PC-9 (cell line): ENCODE measurements at places on chromosomes 12 and 14. TPM values are rescaled to one million over a fixed set of nuclear protein-coding genes. Genes with fewer than 3 reads are reported as not detected.

Gene SLC10A1
- total RNA-seq: not detected in 2 replicates

Gene CLEC2A
- not detected in 2 replicates for total RNA-seq

Gene FAM181A
- total RNA-seq: not detected in 2 replicates

Gene SPPL3
- total RNA-seq: 27.1 and 44.7 TPM in 2 replicates

Gene TPH2
- total RNA-seq: not detected in 2 replicates

Gene PMCH
- total RNA-seq: not detected in 2 replicates

Gene COCH
- total RNA-seq: 1.4 and 1.5 TPM in 2 replicates

Gene DEGS2
- 0.11 and 0.15 TPM in 2 replicates for total RNA-seq

- H3K27ac ChIP-seq: no peak overlapping the region
- no peaks in the 10 kb centered on the region for H3K36me3 ChIP-seq
- no peak overlapping the region for H3K4me3 ChIP-seq
- DNase-seq: no peak
Measured at GRCh38 chr12:105280966-105281693, 45.2 kb upstream of the APPL2 start.

DNA sequence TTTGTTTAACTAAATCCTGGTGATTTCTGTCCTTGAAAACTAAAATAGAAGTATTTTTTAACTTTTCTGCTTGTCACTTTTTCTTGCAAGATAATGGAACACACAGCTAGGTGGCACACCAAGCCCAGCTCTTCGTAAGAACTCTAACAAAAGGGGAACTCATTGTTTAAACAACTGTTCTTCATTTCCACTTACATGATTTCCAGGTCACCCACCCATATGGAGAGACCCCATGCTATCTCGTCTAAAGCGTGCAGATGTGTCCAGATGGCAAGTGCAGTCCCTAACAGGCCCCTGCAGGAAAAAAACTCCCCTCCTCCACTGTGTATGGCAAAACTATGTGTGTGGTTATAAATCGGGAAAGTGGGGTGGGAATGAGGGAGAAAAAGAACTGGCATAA lies 43.3 kb upstream of the NT5DC3 start:
- no peak overlapping the region for H3K4me3 ChIP-seq
- no peak for DNase-seq
- H3K27me3 ChIP-seq: no peaks in the 10 kb centered on the region
- H3K36me3 ChIP-seq: no peaks in the 10 kb centered on the region

DNA sequence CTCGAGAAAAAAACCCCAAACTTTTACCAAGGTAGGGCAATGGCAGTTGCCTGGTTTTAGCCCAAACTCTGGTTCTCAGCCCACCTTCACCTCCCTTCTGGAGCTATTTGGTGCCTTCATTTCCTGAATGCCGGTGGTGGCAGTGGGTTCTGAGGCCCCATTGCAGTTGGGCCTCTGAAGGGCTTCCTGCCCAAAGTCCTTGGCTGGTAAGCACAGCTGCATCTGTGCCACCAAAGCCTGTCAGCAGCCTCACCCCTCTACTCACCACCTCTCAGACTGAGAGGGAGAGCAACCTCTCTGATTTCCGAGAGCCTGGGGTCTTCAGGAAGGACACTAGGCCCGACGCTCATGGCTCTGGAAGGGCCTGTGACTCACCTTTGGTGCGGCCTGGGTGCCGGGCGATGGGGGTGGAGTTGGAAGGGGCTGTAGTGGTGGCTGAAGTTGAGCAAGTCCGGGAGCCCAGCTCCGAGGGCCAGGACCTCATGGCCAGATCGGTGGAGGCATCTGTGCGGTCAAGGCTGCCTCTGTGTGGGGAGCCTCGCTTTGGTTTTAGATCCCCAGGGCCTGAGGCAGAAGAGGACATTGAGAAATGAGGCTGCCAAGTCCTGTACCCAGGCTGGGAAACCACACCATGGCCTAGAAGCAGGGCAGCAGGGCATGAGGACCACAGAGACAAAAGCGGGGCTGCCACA lies 38.6 kb upstream of the GPR68 start:
- no peak overlapping the region for H3K4me3 ChIP-seq
- H3K27ac ChIP-seq: no peak overlapping the region
- no peak for DNase-seq
- no peaks in the 10 kb centered on the region for H3K36me3 ChIP-seq
- H3K27me3 ChIP-seq: no peaks in the 10 kb centered on the region
- no peaks in the 10 kb centered on the region for H3K4me1 ChIP-seq

GRCh38 chr14:103995876-103996275 lies 53.5 kb upstream of the RD3L start:
- H3K36me3 ChIP-seq: no peaks in the 10 kb centered on the region
- no peak overlapping the region for H3K4me3 ChIP-seq
- H3K4me1 ChIP-seq: peaks cover 29% of the 10 kb centered on the region
- no peaks in the 10 kb centered on the region for H3K27me3 ChIP-seq

- DNase-seq: no peak
- H3K4me1 ChIP-seq: no peaks in the 10 kb centered on the region
- H3K27me3 ChIP-seq: no peaks in the 10 kb centered on the region
- peak within 1 kb of the TSS; percentile 63 for H3K4me3 ChIP-seq
Measured at GRCh38 chr14:36519431-36520321, at the start of gene NKX2-1. Gene NKX2-1, minus strand, starts transcription at chr14:36520232. Its CDS starts 103 bp downstream, at chr14:36520129.

GRCh38 chr14:99063620-99064225 lies 208.3 kb downstream of the BCL11B start:
- DNase-seq: no peak
- H3K27ac ChIP-seq: no peak overlapping the region
- no peaks in the 10 kb centered on the region for H3K4me1 ChIP-seq
- peaks cover 26% of the 10 kb centered on the region for H3K27me3 ChIP-seq

DNA sequence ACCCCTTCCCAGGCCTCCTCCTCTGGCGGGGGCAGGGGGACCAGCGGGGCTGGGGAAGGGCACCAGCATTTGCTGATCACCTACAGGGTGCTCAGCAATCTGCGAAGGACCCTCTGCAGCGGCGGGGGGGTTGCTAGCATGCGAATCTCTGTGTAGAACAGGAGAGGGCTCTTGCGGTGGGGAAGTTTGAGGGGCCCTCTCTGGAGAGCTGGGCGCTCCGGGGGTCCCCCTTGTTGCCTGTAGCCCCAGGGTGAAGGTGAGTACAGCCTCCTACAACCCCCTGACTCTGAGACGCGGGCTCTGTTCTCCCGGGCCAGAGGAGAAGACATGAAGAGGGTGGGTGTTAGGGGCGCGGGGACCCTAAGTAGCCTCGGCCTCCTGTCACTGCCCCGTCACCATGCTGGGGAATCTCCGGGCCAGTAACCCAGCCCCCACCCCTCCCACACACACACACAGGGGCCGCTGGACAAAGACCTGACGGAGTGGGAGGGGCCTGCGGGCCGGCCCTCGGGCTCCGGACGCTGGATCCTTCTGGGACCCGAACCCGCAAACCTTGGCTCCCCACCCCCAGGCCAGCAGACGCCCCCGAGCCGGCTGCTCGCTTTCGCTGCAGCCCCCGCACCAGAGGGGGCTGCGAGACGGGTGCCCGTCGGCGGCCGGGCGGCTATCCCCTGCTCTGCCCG lies 734 bp downstream of the FIGNL2 start:
- H3K4me3 ChIP-seq: no peak overlapping the region
- no peak for DNase-seq
- no peaks in the 10 kb centered on the region for H3K4me1 ChIP-seq
- H3K27ac ChIP-seq: no peak overlapping the region
- H3K36me3 ChIP-seq: no peaks in the 10 kb centered on the region

DNA sequence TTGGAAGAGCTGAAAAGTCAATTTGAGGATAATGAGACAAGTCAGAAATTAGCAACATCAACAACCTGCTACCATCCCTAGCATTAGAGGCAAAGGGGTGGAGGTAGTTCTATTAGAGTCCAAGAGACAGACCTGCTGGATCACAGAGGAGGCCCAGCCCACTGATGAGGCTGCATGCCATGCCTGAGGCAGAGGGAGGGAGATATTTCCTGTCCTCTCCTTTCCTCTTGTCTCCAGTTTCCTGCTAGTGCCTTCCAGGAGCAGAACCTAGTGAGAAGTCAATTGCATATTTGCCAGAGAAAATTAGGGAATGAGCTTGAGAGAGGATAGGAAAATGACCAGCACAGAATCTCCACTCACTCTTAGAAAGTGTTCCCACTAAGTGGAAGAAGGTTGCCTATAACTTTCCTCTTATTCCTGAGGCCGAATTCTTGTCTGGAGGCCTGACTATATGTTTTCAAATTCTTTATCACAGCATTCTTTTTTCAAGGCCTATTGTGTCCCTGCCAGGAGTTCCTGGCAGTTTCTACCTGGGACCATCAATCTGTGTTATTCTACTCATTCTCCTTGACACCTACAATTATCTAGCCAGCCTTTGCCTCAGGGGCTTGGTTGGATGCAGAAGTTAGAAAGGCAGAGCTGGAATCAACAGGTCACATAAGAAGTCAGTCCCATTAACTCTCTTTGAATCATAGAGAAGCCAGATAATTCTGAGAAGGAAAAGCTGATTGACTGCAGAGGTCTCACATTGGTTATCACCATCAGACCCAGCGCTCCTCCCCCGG lies 121.9 kb downstream of the EMP1 start:
- H3K27ac ChIP-seq: no peak overlapping the region
- no peaks in the 10 kb centered on the region for H3K4me1 ChIP-seq
- no peaks in the 10 kb centered on the region for H3K27me3 ChIP-seq
- DNase-seq: no peak

- H3K4me3 ChIP-seq: no peak overlapping the region
- H3K4me1 ChIP-seq: peaks cover 7% of the 10 kb centered on the region; the same call in 1 of the 2 replicates
- no peak overlapping the region for H3K27ac ChIP-seq
- no peaks in the 10 kb centered on the region for H3K27me3 ChIP-seq
- DNase-seq: no peak
Measured at GRCh38 chr12:3097836-3098235, 20.7 kb downstream of the TSPAN9 start.

GRCh38 chr12:98751580-98752115 lies 106.6 kb downstream of the APAF1 start:
- H3K4me1 ChIP-seq: no peaks in the 10 kb centered on the region
- peaks cover 21% of the 10 kb centered on the region; the same call in 1 of the 2 replicates for H3K27me3 ChIP-seq
- no peak for DNase-seq

- H3K4me1 ChIP-seq: peaks cover 36% of the 10 kb centered on the region
- H3K27me3 ChIP-seq: no peaks in the 10 kb centered on the region
- DNase-seq: peak; percentile 82
- H3K4me3 ChIP-seq: no peak overlapping the region
- H3K27ac ChIP-seq: peak overlapping the region; percentile 71
Measured at GRCh38 chr14:55336162-55336561, 64.9 kb downstream of the FBXO34 start.

DNA sequence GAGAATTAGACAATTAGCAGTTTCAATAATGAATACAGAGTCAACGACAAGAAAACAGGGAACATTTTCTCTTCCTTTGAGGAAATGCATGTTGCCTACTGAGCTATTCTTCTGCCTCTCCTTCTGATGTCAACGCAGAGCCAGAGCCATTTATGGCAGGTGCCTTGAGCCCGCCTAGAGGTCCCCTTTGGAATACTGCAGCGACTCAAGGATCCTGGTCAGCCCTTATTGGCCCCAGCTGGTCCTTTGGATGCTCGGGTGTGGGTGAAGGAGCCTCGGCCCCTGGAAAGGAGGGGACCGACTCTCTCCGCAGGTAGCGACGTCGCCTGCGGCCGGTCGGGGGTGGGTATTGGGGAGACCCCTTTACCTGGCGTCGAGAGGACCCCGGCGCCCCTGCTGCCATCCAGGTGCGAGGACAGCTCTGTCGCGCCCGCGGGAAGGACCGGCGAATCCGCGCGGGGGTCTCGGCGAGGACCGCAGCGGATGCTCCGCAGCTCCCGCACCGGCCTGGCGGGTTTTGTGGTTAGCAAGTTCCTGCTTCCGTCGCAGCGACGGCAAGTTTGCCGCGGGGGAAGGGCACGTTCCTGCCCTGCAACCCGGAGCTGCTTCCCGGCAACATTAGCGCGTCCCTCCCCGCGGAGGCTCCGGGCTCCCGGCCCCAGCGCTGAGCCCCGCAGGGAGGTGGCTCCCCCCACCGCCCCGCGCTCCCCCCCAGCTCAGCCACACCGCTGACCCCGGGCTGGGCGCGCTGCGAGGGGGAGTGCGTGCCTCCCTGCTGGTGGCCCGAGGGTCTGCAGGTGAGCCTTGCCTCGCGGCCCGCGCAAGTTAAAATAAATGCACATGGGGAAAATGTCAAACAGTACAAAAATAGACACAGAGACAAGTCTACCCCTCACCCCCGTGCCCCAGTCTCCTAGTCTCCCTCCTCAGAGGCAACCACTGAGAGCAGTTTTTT lies at the start of gene MANSC1:
Gene MANSC1, minus strand, starts transcription at position 532 of the 955 bp plus-strand sequence. CDS start 6,928 bp downstream, outside the sequence.
- peak; percentile 71 for DNase-seq
- no peaks in the 10 kb centered on the region for H3K36me3 ChIP-seq
- peaks cover 37% of the 10 kb centered on the region for H3K4me1 ChIP-seq
- no peaks in the 10 kb centered on the region for H3K27me3 ChIP-seq
- H3K4me3 ChIP-seq: peak within 1 kb of the TSS; percentile 85
- H3K27ac ChIP-seq: peak within 1 kb of the TSS; percentile 92

DNA sequence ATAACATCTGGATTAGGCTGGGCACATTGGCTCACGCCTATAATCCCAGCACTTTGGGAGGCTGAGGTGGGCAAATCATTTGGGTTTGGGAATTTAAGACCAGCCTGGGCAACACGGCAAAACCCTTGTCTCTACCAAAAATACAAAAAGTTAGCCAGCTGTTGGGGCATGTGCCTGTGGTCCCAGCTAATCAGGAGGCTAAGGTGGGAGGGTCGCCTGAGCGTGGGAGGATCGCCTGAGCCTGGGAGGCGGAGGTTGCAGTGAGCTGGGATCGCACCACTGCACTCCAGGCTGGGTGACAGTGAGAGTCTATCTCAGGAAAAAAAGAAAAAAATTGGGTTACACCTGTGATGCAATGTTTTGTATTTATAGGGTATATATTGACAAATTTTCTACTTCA lies 5.3 kb downstream of the NEK9 start:
- no peak overlapping the region for H3K4me3 ChIP-seq
- no peaks in the 10 kb centered on the region for H3K27me3 ChIP-seq
- H3K27ac ChIP-seq: peak overlapping the region; percentile 32
- peaks cover 44% of the 10 kb centered on the region for H3K4me1 ChIP-seq

- no peaks in the 10 kb centered on the region for H3K4me1 ChIP-seq
- H3K4me3 ChIP-seq: no peak overlapping the region
- H3K27me3 ChIP-seq: no peaks in the 10 kb centered on the region
Measured at GRCh38 chr14:84080944-84081343, 1449.0 kb upstream of the FLRT2 start.

DNA sequence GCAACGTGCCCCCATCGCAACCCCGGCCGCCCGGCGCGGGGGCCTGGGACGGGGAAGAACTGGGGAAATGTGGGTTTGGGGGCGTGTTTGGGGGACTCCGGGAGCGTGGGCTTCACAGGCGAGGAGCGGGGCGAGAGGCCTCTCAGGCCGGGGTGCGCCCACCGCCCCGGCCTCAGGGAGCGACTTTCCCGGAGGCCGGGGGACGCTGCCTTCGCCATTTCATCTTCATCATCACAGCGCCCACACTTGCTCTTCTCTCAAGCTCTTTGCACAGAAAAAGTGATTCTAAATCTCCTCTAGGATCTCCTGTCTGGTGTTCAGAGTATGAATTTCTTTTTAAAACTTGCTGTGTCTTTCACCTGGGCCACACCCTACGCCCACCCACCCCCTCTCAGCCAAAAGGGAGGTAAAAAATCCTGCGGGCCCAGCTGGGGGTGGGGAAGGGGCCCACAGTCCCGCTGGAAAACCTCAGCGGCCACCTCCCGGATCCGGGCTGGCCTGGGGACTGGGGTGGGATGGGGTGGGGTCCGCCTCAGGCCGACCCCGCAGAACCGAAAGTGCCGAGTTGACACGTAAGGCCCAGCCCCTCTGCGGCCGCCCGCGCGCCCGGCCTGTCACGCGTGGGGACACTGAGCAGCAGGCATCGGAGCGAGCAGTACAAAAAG lies 7.4 kb downstream of the CDKN1B start:
- peak; percentile 21 for DNase-seq
- H3K4me1 ChIP-seq: peaks cover 35% of the 10 kb centered on the region
- no peaks in the 10 kb centered on the region for H3K27me3 ChIP-seq
- peak overlapping the region; percentile 98 for H3K27ac ChIP-seq
- peaks cover 27% of the 10 kb centered on the region for H3K36me3 ChIP-seq
- peak overlapping the region; percentile 96 for H3K4me3 ChIP-seq
